Glutamatergic neuron (in vitro differentiated cells): ENCODE measurements at places on chromosomes 6 and 20. TPM values are rescaled to one million over a fixed set of nuclear protein-coding genes. Genes with fewer than 3 reads are reported as not detected.

DNA sequence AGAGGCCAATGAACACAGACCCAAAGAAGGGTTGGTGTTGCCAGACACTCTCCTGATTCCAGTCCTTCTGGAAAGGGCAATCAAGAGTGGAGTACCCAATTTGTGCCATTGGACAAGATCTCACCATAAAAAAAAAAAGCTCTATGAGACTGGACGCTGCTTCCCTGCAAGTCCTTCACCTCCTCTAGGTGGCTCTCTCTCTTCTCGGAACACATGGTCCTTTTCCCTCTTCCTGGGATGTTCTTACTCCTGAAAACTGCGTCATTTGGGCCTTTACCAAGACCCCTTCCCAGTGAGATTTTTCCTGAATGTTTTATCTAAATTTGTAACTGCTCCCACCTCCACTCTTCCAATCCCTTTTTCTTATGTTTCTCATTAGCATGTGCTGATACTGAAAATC lies 280.8 kb downstream of the FOXA2 start:
- H3K4me1 ChIP-seq = peaks cover 4% of the 10 kb centered on the region
- no peak overlapping the region for H3K4me3 ChIP-seq
- H3K27ac ChIP-seq = no peak overlapping the region
- DNase-seq = no peak
- no peaks in the 10 kb centered on the region for H3K36me3 ChIP-seq

DNA sequence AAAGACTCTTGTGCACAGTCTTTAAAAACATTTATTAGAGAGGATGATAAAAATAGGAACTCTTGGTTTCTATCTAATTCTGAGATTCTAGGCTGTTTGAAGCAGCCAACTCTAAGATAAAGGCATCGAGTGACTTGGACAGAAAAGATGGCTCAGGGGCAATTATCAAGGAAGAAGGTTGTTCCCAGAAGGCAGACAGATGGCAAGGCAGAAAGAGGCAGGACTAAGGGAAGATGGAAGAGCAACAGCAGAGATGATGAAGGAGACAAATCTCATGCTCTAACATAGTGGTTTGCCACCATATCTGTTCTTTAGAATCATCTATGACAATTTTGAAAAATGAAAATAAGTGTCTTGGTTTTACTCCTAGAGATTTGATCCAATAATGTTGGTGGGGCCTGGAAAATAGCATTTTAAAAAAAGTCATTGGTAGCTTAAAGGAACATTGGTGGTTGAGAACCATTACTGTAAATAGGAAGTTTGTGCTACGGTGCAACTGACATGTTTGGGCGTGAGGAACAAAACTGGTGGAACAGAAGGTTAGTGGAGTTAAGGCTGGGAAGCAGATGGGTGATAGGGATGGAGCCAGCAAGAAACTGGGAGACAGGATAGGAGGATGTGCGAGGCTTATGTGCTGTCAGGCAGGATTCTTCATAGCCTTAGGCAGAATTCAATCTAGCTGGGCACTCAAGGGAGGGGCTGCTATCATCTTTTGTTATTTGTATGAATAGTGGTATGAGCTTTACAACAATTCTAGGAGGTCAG lies 751.1 kb downstream of the DHX35 start:
- peaks cover 20% of the 10 kb centered on the region for H3K4me1 ChIP-seq
- peak overlapping the region; percentile 51 for H3K4me3 ChIP-seq
- no peak for DNase-seq
- no peaks in the 10 kb centered on the region for H3K36me3 ChIP-seq
- peaks cover 4% of the 10 kb centered on the region for H3K27me3 ChIP-seq
- H3K27ac ChIP-seq = peak overlapping the region; percentile 97

DNA sequence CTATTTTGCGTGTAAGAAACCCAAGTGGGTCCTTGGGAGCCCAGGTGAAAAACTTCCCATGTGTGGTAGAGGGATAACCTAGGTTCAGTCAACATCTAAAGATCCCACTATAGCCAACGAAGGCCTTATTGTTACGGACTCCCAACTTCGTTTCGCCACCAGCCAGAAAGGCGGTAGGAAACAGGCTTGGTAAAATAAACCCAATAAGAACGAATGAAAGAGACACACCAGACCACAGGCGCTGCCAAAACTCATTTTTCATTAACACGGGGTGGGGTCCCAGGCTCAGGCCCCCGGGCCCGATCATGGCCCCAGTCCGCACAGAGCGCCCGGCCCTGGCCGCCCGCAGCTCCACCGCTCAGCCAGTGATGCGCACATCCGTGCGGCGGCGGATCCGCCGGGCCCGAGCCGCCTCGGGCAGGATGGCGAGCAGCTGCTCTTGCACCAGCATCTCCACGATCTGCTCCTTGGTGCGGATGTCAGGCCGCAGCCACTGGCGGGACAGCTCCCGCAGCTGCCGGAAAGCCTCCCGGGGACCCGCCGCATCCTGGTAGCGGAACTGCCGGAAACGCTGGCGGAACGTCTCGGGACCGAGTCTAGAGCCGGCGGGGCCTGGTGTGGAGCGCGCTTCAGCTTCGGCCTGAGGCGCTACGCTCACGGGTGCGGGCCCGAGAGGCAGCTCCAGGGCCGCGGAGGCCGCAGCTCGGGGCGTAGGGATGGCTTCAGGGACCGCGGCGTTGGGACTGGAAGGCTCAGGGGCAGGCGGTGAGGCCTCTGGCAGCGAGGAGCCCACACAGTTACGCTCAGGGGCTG lies 709 bp downstream of the SCAND1 start:
- peak overlapping the region; percentile 99 for H3K4me3 ChIP-seq
- H3K27ac ChIP-seq = peak overlapping the region; percentile 98
- H3K4me1 ChIP-seq = peaks cover 5% of the 10 kb centered on the region
- no peaks in the 10 kb centered on the region for H3K36me3 ChIP-seq
- H3K27me3 ChIP-seq = peaks cover 5% of the 10 kb centered on the region

- peak; percentile 11 for DNase-seq
- H3K27me3 ChIP-seq = peaks cover 7% of the 10 kb centered on the region
- H3K4me1 ChIP-seq = no peaks in the 10 kb centered on the region
- H3K27ac ChIP-seq = no peak overlapping the region
- peaks cover 10% of the 10 kb centered on the region for H3K36me3 ChIP-seq
- no peak overlapping the region for H3K4me3 ChIP-seq
These were observed 241.0 kb downstream of the DLL1 start for GRCh38 chr6:170049641-170050561.

GRCh38 chr6:165671222-165671768 lies 8.3 kb upstream of the PDE10A start:
- no peak for DNase-seq
- peaks cover 3% of the 10 kb centered on the region for H3K4me1 ChIP-seq
- H3K27me3 ChIP-seq = peaks cover 4% of the 10 kb centered on the region
- no peaks in the 10 kb centered on the region for H3K36me3 ChIP-seq

- H3K4me3 ChIP-seq = no peak overlapping the region
- no peak for DNase-seq
- H3K27ac ChIP-seq = no peak overlapping the region
- no peaks in the 10 kb centered on the region for H3K4me1 ChIP-seq
- peaks cover 6% of the 10 kb centered on the region for H3K27me3 ChIP-seq
These were observed 6.9 kb upstream of the CST11 start for GRCh38 chr20:23459461-23460150.

The MYBL2 gene
- total RNA-seq = 19.0 TPM

The MAFB gene
- total RNA-seq = 4.6 TPM

GRCh38 chr20:62823688-62824475 lies 7.0 kb downstream of the COL9A3 start:
- H3K27ac ChIP-seq = no peak overlapping the region
- H3K27me3 ChIP-seq = peaks cover 5% of the 10 kb centered on the region
- H3K4me1 ChIP-seq = peaks cover 12% of the 10 kb centered on the region
- H3K4me3 ChIP-seq = no peak overlapping the region
- DNase-seq = no peak

The ADGRG6 gene
- total RNA-seq = not detected

- no peak for DNase-seq
- no peak overlapping the region for H3K4me3 ChIP-seq
- no peaks in the 10 kb centered on the region for H3K36me3 ChIP-seq
These were observed 184.8 kb downstream of the HIVEP2 start for GRCh38 chr6:142760152-142760551.

The BFSP1 gene
- 0.69 TPM for total RNA-seq

The VSTM2L gene
- 15.9 TPM for total RNA-seq

DNA sequence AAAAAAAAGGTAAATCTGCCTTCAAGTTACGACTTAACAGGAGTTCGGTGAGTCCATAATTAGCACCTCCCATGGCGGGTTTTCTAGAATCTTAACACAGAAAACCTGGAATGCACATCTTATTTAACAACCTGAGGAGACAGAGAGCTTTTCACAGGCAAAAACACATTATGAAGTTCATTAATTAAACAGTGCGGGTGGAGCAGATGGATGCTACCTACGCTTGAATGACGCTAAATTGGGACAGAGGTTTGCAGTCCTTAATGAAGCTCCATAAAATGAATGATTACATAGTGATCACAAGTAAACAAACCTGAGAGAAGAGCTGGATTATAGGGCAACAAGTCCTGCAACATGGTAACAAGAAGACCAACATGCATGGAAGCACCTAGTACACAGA lies 81.0 kb downstream of the INSM1 start:
- peaks cover 3% of the 10 kb centered on the region for H3K27me3 ChIP-seq
- peak overlapping the region; percentile 57 for H3K4me3 ChIP-seq
- no peak for DNase-seq
- H3K27ac ChIP-seq = peak overlapping the region; percentile 54

DNA sequence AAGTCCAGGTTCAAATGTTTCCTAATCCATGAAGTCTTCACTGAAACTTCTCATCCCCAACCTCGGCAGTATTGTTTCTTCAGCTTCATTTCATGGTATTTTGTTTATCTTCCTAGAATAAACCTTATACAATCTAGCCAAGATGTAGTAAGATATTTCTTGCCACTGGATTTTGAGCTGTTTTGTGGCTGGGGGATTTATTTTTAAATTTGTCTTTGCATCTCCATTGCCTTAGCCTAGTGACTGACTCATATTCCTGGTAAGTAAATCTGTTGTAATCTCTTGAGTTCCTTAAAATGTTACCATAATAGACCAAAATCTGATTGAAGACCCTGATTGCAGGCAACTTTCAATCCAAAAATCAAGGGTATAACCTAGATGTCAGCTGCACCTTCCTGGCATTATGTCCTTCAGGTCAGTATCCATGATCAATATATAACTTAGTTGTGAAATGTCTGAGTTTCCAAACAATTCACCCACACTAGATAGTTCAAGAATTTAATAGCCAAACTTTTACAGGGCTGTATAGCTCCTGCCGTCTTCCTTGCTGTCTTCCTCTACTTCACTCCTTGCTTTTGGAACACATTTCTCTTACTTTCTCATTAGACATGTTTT lies 4.7 kb upstream of the TRMT11 start:
- H3K36me3 ChIP-seq = no peaks in the 10 kb centered on the region
- no peaks in the 10 kb centered on the region for H3K4me1 ChIP-seq
- no peak for DNase-seq
- no peak overlapping the region for H3K27ac ChIP-seq
- H3K4me3 ChIP-seq = no peak overlapping the region
- no peaks in the 10 kb centered on the region for H3K27me3 ChIP-seq

- H3K4me3 ChIP-seq = no peak overlapping the region
- H3K27me3 ChIP-seq = no peaks in the 10 kb centered on the region
- peaks cover 3% of the 10 kb centered on the region for H3K4me1 ChIP-seq
- H3K36me3 ChIP-seq = peaks cover 10% of the 10 kb centered on the region
- H3K27ac ChIP-seq = no peak overlapping the region
These were observed 636.1 kb downstream of the KIF16B start for GRCh38 chr20:15937179-15937578.

- no peaks in the 10 kb centered on the region for H3K27me3 ChIP-seq
- no peaks in the 10 kb centered on the region for H3K4me1 ChIP-seq
- H3K27ac ChIP-seq = no peak overlapping the region
- no peak overlapping the region for H3K4me3 ChIP-seq
- peaks cover 4% of the 10 kb centered on the region for H3K36me3 ChIP-seq
These were observed 76.9 kb downstream of the FIG4 start for GRCh38 chr6:109767961-109768360.

- H3K27me3 ChIP-seq = no peaks in the 10 kb centered on the region
- peak overlapping the region; percentile 87 for H3K27ac ChIP-seq
- H3K4me3 ChIP-seq = peak overlapping the region; percentile 61
- DNase-seq = peak; percentile 44
These were observed 116.6 kb downstream of the QKI start for GRCh38 chr6:163531122-163531521.

The BPIFA3 gene
- not detected for total RNA-seq

DNA sequence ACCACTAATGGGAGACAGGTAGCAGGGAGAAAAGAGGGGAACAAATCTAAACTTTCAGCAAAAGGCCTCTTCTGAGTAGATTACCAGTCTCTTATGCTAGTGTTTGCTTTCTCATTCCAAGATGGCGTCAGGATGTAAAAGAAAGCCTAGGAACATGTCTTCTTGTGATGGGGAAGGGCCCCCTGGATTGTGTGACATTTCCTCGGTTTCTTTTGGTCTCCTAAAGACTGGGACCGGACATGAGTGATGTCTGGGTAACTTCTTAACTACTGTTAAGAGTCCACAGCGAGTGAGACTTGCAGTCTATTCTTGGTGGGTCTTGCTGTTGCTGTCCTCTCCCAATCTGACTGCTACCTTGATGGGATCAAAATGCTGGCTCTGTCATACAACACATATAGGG lies 60.3 kb downstream of the ADGRB3 start:
- H3K4me1 ChIP-seq = peaks cover 4% of the 10 kb centered on the region
- no peaks in the 10 kb centered on the region for H3K27me3 ChIP-seq
- no peaks in the 10 kb centered on the region for H3K36me3 ChIP-seq
- no peak overlapping the region for H3K27ac ChIP-seq
- no peak overlapping the region for H3K4me3 ChIP-seq

DNA sequence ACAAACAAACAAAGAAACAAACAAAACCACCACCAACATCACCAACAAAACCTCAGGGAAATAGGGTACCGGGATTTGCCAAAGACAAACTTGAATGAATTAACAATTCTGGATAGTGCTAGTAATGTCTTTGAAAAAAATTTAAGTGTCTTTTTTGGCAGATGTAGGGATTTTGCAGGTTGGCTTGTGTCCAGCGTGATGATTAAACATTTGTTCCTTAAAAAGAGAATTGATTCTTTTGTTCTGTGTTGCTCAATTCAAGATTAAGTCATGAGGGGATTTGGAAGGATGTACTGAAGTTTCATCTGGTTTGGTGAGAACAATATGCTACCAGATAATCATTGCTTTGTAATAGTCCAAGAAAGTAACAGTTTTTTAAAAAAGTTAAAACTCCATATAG lies 125.1 kb upstream of the HS3ST5 start:
- H3K27me3 ChIP-seq = no peaks in the 10 kb centered on the region
- no peak for DNase-seq
- no peak overlapping the region for H3K4me3 ChIP-seq
- peaks cover 12% of the 10 kb centered on the region for H3K4me1 ChIP-seq
- H3K27ac ChIP-seq = no peak overlapping the region

DNA sequence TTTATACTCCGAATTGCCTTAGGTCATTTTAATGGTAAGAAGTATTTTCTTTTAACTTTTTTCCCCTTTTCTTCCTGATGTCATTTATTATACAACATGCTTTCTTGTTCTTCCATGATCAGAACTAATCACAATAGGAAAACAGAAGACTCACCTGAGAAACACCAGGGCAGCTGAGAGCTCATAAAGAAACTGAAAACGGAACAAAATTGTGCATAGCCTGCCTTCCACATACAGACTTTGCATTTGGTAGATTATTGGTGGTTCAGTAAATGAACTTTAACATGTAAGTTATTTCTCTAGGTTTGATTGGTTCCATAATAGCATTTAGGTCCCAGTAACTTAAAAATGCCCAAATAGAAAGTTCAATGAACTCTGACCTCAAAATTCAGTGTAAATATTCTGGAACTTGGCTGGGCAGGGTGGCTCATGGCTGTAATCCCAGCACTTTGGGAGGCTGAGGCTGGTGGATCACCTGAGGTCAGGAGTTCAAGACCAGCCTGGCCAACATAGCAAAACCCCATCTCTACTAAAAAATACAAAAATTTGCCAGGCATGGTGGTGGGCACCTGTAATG lies 161.1 kb upstream of the DTNBP1 start:
- DNase-seq = no peak
- no peaks in the 10 kb centered on the region for H3K36me3 ChIP-seq
- no peak overlapping the region for H3K27ac ChIP-seq
- H3K4me1 ChIP-seq = peaks cover 8% of the 10 kb centered on the region
